ENCODE measurements at places on chromosomes 1 and 21.

DNA sequence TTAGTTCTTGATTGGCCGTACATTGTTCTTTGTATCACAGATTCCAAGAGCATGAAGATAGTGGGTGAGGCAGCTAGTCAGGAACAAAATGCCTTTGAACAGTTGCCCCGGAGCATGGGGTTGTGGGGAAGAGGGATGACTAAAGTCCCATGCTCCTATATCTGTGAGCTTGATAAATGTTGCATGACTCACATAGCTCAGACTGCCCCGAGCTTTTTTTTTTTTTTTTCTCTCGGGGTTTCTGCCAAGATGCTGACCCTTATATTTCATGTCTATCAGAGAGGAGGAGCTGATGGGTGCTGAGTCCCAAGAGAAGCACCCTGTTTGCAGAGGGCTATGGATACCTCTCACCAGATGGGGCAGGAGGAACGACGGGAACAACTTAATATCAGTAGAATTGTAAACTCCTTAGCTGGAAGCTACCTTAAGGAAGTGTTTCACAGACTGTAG is 40.6 kb downstream of the SRRM1 start:
- no peak for DNase-seq

DNA sequence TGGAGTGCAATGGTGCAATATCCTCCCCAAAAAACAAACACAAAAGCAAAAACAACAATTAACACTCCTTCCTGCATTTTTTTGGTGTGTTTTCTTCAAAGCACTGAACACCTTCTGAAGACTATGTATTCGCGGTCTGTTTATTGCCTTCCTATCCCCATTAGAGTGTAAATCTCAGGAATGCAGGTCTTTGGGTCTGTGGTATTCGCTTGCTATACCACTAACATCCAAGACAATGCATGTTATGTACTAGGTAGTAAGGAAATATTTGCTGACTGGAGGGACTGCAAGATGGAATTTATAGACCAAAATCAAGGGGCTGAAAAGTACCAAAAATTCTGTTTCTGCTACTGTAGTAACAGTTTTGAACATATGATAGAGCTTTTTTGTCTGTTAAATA is 299.4 kb downstream of the RYR2 start:
- DNase-seq = no peak

DNA sequence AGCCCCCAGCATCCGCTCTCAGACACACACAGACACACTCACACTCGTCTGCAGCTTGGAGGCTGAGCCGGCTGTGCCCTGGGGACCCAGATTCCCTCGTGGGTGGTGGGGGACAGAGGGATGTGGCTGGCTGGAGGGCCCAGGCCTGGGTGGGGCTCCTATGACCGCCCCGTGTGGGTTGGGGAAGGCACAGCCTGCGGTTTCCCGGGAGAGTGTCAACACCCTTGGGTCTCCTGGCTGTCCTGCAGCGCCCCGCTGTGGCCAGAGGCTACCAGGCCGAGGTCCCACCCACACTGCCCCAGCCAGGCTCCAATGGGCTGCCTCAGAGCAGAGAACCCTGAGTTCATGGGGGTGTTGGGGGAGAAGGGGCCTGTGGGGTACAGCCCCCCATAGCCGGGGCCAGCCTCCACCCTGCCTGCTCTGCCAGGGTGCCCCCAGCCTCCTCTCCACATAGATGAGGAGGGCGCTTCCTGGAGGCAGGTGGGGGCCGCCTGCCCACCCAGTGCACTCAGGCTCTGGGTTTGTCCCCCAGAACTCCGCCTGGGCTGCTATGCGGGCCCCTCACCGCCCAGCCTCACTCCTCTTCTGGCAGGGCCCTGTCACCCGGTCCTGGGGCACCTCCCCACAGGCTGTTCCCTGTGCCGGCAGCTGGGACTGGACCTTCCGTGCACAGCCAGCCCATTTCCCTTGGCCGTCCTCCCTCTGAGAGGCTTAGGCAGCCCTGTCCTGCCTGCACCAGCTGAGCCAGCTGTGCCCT is at the start of gene TTC34:
Gene TTC34 (minus strand): TSS at position 159 of the 757 bp plus-strand sequence. CDS start 866 bp downstream, outside the sequence.
- no peak for DNase-seq

- DNase-seq = no peak
These were observed 90.2 kb downstream of the TGFBR3 start for GRCh38 chr1:91795591-91796389.

DNA sequence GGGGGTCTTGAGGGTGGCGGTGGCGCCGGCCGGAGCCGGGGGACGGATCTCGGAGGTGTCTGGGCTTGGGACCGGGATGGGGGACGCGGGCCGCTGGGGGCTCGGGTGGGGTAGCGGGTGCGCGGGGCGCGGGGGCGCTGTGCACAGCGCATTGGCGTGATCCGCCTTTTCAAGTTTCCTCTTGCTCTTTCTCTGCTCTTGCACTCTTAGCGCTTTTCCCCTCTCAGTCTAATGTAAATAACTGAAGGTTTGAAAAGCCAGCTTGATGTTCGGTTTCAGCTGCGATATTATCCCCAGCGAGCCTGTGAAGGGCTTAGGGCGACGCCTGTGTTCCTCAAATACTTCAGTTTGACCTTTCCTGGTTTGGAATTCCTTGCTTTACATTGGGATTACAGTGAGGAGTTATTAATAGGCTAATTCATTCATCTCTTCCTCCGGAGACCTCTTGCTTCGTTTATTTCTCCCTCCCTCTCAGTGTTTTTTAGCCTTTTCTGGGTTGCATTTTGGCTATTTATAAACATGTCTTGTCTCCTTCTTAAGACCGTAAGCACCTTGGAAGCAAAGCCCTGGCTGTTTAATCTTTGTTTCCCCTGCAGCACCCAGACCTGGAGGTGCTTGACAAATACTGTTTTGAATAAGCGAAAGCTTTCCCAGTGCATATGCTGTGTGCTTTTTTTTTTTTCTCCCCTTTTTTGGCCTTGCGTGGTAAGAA is 693 bp downstream of the RAB4A start:
- peak; percentile 18 for DNase-seq

DNA sequence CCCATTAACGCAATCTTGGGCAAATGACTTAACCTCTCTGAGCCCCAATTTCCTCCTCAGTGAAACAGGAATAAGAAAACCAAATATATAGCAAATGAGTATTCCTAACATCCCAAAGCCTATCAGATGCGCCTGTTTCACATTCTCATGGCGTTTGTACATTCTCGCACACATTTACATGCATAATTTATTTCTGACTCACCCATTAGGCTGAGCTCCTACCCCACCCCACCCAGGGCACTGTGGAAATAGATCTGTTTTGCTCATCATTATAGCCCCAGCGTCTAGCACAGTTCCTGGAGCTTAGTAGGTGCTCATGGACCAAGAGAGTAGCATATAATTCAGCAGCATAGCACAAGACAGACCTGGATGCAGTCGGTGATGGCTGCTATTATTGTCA is 146.1 kb upstream of the VANGL1 start:
- no peak for DNase-seq

DNA sequence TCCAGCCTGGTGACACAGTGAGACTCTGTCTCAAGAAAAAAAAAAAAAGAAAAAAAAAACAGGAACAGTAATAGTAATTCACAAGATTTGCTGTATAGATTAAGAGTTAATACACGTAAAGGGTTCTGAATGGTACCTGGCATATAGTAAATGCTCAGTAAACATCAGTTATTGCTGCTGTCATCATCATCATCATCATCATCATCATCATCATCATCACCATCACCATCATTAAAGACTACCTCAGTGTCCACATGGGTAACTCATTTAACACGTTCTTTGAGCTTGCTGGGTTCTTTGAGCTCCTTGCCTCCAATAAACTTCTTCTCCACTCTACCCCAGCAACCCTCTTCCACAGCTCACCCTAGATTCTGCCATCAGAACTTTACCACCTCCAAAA is 55.0 kb downstream of the KIAA0319L start:
- DNase-seq = no peak

GRCh38 chr1:119914071-119914470 is 17.8 kb upstream of the ADAM30 start:
- no peak for DNase-seq

DNA sequence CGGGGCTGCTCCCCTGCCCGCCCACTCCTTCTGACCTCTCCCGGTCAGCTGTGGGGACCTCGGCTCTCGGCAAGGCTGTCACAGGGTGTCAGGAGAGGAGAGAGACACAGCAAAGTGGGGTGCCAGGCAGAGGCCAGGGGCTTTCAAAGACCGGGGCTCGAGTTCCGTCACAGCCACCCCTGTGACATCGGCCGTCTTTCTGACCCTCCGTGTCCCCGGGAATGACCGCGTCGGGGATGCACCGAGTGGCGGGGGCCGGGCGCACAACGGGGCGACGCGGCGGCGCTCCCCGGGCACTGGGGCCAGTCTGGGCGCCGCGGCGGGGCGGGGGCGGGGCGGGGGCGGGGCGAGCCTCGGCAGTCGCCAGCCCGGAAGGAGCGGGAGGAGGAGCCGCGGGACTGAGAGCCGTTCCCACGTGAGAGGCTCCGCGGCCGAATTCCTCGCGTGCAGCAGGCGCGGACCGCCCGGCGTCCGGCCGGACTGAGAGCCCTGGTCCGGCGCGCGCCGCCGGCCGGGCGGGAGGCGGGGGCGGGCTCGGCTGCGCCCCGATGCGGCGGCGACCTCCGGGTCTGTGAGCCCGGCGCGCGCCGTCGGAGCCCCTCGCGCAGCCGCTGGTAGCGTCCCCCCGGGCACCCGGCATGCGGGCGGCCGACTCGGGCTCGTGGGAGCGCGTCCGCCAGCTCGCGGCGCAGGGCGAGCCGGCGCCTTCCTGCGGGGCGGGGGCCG is 229.7 kb upstream of the TMEM51 start:
- DNase-seq = no peak

DNA sequence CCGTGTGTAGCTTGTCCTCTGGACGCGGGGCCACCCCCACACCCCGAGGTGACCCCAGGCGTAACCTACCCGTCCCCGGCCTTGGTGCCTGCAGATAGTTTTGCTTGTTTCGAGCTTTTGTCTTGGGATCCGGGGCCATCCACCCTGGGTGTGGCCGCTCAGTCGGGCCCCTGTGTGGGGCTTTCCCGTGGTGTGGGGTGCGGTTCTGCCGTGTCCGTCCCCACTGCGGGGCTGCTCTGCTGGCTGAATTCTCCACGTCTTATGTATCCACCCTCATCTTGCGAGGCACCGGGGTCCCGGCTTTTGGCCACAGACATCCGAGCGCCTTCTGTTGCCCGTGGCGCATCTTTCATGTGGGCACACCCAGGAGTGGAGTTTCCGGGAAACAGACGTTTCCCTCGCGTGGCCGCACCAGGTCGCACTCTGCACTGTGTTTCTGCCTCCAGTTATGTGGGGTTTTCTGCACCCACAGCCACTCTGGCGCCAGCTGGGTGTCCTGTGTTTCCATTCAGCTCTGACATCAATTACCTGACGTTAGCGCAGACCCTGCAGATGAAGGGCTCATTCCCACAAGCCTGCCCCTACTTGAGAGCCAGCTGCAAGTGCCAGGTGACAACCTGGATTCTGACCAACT is 64.9 kb downstream of the PRKCZ start:
- DNase-seq = no peak

GRCh38 chr1:34918386-34918976 is 11.0 kb downstream of the DLGAP3 start:
- DNase-seq = no peak

- no peak for DNase-seq
These were observed 467.6 kb downstream of the RWDD3 start for GRCh38 chr1:95701450-95702173.

DNA sequence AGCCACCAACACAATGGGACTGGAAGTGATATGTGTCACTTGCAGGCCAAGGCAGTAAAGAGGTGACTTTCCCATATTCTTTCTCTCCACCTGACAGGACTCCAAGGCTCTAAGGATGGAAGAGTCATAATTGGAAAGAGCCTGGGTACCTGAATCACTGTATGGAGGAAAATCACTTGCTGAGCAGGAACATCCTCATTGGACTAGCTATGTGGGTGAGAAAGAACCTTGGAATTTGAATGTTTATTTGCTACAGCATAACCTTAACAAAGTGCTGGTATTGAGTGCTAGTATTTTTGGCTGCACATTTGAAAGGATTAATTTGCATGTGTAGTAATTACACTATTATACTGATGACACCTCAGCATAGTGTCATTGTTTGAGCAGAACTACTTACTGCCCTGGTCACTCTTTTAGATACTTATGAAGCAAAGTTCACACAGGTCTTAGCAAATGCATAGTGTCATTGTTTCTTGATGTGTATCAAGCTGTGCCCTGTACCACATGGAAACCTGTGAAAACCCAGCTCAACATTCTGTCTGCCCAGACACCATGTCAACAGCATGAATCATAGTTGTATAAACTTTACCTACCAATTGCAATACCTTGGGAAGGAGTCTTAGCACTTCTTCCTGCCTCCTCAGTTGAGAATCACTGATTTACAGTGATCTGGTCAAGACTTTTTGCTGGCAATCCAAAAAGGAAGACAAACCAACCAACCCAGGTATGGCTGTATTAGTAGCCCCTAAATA is 5.1 kb upstream of the S100A10 start:
- no peak for DNase-seq

DNA sequence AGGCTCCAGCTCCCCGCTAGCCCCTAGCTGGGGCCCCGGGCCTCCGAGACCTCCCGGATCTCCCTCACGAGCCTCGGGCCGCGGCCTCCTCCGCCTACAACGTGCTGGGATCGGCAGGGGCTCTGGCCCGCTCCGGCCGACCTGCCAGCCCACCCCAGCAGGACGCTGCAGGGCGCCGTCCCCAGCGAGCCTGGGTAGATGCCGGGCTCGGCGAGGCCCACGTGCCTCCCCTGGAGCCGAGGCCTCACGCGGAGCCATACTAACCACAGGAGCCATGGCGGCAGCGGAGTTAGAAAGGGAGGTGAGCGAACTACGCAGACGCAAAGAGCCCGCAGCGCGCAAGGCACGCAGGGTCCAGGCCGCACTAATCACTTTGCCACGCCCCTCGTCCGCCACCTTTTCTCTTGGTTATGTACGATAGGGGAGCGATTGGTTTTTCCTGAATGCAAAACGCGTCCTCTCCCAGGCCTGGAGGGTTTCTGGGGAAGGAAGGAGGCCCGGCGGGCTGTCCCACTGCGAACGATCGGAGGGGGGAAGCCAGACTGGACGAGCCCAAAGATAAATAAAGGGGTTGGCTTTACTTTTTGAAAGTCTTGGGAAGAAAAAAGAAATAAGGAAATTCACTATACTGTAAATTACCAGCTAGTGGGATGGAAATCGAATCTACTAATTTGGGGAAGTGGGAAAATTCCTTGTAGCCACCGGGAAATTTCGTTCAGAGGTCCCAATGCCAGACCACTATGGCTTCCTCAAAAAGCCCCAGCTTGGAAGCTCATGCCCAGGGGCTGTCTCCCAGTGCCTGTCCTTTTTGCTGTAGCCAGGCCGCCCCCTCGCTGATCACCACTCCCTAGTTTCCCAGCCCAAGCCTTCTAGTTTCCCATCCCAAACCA is at the start of gene RPL22:
Gene RPL22 (minus strand): TSS at position 298 of the 890 bp plus-strand sequence. CDS start 22 bp downstream, at position 276.
- DNase-seq = peak; percentile 96
